ENCODE measurements at places on chromosomes 1 and 21.

GRCh38 chr1:69570356-69570755 lies 2.6 kb downstream of the LRRC7 start:
- no peak for DNase-seq

DNA sequence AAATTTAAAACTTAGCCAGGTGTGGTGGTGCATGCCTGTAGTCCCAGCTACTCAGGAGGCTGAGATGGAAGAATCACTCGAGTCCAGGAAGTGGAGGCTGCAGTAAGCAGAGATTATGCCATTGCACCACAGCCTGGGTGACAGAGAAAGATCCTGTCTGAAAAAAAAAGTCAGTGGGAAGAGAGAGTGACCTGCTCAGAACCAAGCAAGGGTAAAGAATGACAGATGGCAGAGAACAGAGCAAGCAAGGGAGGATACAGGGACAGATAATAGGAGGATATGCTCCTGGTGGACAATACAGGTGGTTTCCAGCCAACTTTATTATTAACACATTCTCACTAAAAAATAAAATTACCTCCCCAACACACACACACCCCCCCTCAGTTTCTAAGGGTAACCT lies 4.6 kb upstream of the TMEM51 start:
- DNase-seq = no peak

GRCh38 chr1:193520472-193520871 lies 334.1 kb upstream of the B3GALT2 start:
- DNase-seq = no peak

DNA sequence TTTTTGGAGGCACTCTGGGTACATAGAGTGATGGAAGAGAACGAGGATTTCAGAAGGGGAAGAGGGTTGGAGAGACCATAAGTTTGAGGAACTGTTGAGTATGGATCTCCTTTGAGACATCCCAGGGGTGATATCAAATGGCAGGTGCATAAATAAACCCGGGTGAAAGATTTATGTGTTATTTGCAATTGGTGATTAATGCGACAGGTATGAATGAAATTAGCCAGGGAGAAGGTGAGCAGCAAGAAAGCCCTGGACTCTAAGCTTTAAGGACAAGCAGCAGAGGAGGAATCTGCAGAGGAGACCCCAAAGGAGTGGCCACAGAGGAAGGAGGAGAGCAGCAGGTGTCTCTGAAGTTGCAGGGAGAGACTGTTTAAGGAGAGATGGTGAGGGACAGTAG lies 8.8 kb upstream of the REN start:
- no peak for DNase-seq

Measured in fibroblast of skin of scalp (primary cell).